AG20443 (cell line): ENCODE measurements at places on chromosomes 16 and 17.

DNA sequence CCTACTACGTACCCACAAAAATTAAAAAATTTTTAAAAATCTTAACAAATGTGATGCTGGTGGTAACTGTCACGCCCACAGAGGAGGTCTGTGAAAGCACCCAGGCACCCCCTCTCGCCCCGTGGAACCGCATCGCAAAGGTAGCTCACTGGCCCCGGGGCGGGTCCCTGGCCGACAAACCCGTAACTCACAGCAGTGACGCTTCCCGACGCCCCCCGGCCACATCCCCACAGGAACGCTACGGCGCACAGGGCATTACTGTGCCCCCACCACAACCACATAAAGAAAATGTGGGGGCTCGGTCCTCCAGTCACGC is 366 bp downstream of the ANKS3 start:
- peak; percentile 21 for DNase-seq

DNA sequence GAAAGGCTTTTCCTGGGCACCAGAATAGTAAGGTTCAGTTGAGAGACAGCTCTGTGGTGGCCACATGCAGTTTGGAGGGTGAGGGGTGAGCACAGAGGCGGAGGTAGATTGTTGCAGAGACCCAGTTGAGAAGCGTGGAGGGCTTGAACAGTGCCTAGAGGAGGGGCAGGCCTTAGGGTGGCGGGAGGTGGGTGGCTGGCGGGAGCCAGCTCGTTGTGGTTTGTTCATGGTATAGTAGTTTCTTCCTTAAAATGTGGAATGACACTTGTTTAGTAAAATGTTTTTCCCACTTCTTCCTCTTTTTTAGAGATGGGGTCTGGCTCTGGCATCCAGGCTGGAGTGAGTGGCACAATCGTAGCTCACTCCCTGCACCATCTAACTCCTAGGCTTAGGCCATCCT is 14.2 kb downstream of the USP10 start:
- no peak for DNase-seq

DNA sequence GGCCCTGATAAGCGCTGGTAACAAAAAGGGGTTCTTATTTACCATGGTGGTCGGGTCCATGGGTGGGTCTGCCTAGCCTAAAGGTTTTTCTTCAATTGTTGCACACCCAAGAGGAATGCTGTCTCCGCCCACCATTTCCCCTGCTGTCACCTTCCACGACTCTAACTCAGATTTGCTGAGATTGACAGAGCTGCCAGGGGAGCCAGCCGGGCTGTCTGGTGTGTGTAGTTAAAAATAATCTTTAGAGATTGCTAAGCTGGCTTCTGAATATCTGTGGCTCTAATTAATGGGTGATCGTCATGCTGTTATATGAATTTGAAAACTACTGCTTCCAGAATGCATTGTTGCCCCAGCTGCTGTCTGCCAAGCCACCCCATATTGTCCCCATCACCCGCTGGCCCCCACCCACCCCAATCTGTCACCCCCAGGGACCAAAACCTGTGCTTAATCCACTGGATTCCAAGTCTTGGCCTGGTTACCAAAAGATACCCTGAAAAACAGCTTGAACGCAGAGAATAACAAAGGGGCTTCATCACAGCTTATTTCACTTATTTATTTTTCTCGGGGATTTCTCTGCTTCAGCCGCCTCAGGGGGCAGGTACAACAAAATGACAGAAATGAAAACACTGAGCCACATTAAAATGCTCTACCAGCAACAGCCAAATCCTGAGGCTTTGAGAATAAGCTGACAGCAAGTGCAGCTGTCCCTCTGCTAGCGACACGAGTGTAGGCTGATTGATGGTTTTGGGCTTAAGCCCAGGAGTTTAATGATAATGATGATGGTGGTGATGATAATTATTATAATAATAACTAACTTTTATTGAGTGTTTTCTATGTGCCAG is 46.1 kb upstream of the NLK start:
- no peak for DNase-seq

GRCh38 chr17:63189930-63190329 is 223.9 kb downstream of the TANC2 start:
- no peak for DNase-seq

DNA sequence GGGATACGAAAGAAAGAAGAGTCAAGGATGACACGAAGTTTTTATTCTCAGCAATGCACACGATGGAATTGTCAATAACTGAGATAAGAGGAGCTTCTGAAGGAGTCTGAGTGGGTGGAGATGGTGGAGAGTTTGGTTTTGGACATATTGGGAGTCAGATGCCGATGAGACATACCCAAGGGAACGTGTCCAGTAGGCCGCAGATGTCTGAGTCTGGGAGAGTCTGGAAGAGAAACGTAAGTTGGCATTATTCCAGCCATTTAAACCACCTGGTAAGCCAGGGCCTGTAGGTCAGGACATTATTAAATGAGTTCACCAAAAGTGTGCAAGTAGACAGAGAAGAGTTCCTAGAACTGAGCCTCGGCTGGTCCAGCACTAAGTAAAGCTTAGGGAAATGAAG is 478.3 kb upstream of the CDH5 start:
- no peak for DNase-seq

DNA sequence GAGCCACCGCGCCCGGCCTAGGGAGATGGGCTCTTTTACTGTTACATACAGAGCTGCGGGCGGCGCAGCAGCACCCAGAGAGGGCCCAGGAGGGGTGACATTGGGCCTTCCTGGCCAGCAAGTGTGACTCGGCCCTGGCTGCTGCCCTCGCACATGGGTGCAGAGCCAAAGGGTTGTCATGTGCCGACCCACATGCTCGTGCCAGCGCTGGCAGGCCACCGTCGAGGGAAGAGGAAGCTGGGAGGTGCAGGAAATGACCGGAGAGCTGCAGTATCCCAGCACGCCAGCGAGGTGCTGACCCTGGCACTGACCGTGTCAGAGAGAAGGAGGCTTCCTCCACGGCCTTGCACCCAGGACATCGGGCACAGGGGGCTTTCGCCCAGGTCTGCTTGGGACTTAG is 8.0 kb downstream of the ENDOV start:
- no peak for DNase-seq

GRCh38 chr17:83133302-83134121 is 54.1 kb downstream of the METRNL start:
- no peak for DNase-seq

- no peak for DNase-seq
Measured at GRCh38 chr16:87644596-87644995, 42.3 kb downstream of the JPH3 start.

GRCh38 chr16:86048882-86049585 is 150.1 kb downstream of the IRF8 start:
- DNase-seq, result no peak

DNA sequence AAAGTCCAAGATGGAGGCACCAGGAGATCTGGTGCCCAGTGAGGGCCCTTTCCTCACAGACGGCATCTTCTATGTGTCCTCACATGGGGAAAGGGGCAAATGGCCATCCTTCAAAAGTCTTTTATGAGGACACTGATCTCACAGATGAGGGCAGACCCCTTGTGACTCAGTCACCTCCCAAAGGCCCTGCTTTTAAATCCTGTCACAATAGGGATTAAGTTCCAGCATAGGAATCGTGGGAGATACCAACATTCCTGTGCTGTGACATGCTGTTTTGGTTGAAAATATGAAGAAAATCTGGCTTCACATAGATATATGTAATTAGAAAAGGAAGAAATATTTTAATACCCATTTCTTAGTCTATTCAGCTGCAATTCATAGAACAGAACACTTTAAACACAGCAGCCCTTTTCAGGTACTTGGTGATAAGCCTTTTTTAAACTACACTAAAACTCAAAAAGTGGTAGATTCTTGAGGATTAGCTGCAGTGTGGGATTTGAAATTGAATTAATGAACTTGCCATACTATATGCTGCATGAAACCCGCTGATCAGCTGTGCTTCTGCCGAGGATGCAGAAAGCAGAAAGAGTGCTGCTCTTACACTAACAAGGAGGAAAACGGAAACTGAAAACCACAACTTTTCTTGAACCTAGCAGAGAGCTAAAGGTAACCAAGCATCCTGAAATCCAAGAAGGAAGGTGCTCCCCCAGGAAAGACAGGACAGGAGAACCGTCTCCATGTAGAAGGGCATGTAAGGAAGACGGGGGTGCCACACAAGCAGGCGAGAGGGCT is 32.7 kb downstream of the VPS53 start:
- DNase-seq, result peak; percentile 86
